Eye (tissue), 1 donor: ENCODE measurements at places on chromosomes 13 and 19.
A peak's percentile ranks its signal among the peaks of the same experiment; 100 is the strongest.

DNA sequence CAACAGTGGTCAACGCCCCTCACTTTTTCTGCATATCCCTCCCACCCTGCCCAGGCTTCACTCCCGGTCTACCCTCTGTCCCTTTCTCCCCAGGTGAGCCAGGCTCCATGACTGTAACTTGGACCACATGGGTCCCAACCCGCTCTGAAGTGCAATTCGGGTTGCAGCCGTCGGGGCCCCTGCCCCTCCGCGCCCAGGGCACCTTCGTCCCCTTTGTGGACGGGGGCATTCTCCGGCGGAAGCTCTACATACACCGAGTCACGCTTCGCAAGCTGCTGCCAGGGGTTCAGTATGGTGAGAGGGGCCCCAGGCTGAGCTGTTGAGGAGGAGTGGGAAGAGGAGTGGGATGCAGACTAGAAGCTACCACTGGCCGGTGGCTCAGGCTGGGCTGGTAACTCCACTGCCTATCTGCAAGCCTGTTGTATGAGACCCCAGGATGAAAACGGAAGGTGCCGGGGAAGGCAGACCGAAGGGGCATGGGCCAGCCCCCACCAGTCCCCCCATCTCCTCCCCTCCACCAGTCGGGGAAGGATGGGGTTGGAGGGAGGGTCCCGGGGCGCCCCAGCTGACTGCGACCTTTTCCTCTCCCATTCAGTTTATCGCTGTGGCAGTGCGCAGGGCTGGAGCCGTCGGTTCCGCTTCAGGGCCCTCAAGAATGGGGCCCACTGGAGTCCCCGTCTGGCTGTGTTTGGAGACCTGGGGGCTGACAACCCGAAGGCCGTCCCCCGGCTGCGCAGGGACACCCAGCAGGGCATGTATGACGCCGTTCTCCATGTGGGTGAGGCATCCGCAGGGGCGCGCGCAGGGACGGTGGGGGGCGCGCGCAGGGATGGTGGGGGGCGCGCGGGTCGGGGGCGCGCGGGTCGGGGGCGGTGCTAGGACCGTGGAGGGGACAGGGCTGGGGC, 14.4 kb downstream of the ACP7 start:
- no peak for DNase-seq

DNA sequence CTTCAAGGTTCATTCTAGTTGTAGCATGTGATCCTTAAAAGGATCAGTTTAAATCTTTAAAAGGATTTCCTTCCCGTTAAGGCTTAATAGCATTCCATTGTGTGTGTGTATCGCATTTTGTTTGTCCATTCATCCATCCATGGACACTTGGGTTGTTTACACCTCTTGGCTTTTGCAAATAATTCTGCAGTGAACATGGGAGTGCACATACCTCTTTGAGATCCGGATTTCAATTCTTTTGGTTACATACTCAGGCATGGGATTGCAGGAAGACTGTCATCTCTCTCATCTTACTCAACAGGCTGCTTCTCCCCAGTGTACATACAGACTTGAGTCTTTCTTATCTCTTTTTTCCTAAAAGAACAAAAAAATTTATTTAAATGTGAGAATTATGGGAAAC, 1.2 kb downstream of the RNF113B start:
- no peak for DNase-seq

DNA sequence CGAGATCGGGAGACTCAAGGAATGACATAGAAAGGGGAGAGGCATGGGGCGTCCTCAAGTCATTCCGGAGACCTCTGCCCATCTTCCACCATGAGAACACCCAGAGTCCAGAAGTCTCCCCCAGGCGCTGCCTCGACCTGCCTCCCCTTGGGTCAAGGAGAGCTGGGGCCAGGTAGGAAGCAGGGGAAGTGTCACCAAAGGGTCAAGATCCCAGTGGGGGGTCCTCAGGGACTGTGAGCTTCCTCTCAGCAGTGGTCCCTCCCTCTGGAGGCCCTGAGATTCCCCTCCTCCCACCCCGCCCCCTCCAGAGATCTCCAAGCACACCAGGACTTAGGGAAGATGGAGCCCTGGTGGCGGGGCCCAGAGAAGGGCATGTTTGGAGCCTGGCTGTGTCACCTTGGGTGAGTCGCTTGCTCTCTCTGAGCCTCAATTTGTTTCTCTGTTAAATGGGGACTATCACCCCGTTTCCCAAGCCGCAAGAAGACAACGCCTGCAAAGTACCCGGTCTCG, 919 bp downstream of the DACT3 start:
- DNase-seq: peak; percentile 82

- DNase-seq: no peak
Observed at GRCh38 chr19:46797881-46798280, 9.5 kb upstream of the SLC1A5 start.

GRCh38 chr13:27551562-27551961, 68.8 kb downstream of the LNX2 start:
- DNase-seq: no peak
